ENCODE measurements at places on chromosomes 16 and 17.

GRCh38 chr17:46991617-46992016, 12.6 kb upstream of the RPRML start:
- DNase-seq, result no peak

DNA sequence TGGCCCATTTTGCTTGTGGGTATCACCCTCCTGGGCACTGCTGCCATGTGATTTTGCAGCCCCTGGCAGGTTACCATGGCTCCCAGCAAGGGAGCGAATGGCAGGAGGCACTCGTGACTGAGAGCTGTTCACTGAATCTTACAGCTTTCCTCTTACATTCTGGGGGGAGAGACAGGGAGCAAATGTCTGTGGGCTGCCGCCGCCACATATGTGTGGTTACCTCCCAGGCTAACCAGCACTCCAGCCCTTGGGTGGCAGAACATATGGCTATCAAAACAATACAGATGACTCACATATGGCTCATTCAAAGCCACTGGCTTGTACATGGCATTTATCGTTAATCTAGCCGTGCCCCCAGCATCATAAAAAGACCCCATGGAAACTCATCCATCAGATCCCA, 19.8 kb downstream of the GTF3C1 start:
- DNase-seq, result no peak

GRCh38 chr16:57091200-57091974, 996 bp upstream of the CPNE2 start:
- DNase-seq, result no peak

DNA sequence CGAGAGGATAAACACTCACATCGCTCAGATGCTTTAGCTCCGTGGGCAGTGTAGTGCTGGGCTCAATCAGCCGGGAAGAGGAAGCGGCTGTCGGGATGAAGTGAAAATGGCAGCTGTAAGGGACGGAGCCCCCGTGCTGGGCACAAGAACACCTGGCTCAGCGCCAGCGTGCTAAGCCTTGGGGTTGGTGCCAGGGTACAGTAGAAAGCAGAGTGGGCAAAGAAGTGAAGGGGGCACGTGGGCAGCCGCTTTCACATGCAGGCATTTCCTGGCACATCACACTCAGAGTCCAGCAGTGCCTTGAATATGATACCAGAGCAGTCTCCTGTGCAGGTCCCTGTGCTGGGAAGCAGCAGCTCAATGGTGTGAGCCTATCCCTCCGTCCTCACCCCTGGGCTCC, 51.1 kb upstream of the FOXF1 start:
- no peak for DNase-seq
